ENCODE measurements at places on chromosomes 1 and 21.
A peak's percentile ranks its signal among the peaks of the same experiment; 100 is the strongest.

- no peak for DNase-seq
Observed at GRCh38 chr1:86972262-86972661, 57.8 kb downstream of the HS2ST1 start.

- DNase-seq = peak; percentile 65
Observed at GRCh38 chr1:25990702-25991395, 7.0 kb downstream of the PAFAH2 start.

- DNase-seq = no peak
Observed at GRCh38 chr1:64915381-64916274, 50.7 kb downstream of the JAK1 start.

DNA sequence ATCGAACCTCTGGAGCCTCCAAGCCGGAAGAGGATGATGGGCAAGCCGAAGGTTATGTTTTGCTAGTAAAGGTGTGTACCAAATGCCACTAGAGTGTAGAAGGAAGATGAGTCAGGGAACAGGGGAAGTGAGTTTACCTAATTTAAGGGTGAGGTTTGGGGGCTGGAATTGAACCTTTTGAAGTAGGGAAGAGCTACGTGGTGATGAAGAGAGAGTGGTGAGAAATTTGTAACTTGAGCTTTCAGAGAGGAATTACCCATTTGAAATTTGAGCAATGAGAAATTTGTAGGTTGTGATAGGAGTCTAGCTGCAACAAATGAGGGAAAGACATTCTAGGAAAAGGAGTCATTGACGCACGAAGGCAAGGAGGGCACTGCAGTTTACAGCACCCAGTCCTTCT lies 70.0 kb upstream of the TENT5C start:
- no peak for DNase-seq

GRCh38 chr1:236850077-236850979 lies 55.2 kb downstream of the MTR start:
- no peak for DNase-seq

DNA sequence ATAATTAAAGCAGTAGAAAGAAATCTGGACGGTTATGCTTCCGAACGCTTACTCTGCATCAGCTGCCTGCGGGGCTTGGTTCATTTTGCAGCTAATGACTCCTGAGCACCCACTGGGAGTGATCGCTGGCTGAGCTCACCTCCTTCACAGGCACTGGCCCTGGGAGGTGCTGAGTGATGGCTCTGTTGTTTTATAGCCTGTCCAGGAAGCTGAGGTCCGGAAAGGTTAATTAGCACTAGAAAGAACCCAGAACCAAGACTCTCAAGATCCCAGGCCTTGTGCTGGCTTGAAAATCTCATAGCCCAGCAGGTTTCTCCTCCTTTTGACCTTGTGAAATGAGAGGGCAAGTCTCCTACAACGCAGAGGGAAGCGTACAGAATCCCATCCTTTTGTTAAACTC lies 226.2 kb downstream of the AJAP1 start:
- no peak for DNase-seq

DNA sequence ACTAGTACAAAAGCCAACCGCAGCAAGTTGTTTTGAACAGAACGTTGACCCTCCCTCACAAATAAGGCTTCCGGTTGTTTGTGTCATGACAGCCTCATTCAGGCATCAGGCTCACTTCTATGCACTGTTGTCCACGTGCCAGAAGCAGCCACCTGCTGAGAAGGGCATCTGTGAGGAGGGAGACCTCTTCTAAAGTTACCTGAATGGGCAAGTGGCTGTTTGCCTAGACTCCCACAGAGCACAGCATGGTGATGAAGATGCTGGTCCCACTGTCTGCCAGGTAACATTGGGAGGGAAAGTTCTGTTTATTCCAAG lies 176.1 kb downstream of the CLIC6 start:
- no peak for DNase-seq

DNA sequence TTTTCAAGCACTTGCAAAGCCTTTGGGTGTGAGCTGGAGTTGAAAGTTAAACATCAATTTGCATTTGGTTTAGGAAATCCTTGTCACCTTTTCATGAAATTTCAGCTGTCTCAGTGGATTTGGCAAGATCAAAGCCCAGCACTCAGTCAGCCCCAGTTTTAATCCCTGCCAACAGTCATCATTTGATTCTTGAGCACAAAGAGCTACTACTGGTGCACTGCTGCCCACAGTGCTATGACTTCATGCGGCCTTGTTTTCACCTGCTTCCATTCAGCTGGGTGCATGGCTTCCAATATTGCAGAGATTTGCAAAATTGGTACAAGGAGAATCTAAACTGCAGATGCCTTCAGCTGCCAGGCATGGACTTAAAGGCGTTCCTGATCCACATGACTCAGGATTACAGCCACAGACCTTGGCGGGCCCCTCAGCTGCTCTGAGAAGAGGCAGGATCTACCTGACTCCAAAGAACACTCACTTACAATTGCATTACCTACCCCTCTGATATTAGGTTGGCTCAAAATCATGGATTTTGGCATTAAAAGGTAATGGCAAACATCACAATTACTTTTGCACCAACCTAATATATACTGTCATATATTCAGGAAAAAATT lies 259.1 kb downstream of the DSCAM start:
- no peak for DNase-seq

GRCh38 chr21:28482657-28483056 lies 510.0 kb downstream of the LTN1 start:
- no peak for DNase-seq

GRCh38 chr21:35627462-35627861 lies 432.9 kb downstream of the SETD4 start:
- no peak for DNase-seq

- no peak for DNase-seq
Observed at GRCh38 chr1:64184003-64184440, 19.4 kb upstream of the UBE2U start.

DNA sequence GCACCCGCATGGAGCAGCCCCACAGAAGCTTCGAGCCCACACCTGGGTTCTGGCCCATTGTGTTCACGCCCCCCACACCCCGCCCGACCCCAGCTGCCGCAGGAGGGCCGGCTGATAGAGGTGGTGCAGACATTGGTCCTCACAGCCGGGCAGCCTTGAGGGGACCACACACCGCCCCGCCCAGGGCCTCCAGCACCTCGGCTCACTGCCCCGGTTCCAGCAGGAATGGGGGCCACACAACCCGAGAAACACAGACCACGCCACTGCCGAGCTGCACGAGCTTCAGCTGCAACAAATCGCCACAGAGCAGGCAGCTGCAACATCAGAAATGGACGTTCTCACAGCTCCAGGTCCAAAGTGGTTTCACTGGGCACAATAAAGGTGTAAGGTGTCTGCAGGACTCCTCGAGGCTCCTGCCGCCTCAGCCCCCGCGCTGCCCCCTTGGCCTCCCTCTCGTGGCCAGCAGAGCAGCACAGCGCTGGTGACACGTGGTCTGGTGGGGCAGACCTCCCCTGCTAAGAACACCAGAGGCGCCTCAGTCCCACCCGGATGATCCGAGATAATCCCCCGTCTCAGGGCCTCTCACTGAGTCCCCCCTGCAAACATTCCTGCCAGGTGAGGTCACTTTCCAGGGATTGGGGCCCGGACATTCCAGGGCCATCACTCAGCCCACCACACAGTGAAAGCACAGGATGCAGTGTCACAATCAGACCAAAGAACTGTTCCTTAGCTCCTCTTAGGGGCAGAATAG lies 62.3 kb upstream of the ADARB1 start:
- DNase-seq = no peak

DNA sequence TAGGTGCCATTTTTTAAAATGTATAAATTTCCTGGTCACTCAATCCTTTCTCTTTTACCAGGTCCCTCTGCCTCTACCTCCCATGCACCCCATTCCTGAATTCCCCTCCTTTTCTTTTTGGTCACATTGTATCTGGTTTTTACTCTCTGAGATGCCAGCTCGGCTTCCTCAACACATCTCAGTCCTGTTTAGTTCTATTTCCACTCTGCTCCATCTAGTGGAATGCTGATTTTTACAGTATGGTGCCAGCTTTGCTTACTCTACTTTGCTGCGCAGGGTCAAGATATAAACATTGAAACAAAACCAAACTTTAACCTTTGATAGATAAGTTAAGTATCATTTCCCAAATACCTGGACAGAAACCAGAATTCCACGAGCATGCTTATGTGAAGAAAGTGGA lies 96.0 kb downstream of the ESRRG start:
- no peak for DNase-seq

- no peak for DNase-seq
Observed at GRCh38 chr1:76109404-76109803, 34.9 kb downstream of the ST6GALNAC3 start.

DNA sequence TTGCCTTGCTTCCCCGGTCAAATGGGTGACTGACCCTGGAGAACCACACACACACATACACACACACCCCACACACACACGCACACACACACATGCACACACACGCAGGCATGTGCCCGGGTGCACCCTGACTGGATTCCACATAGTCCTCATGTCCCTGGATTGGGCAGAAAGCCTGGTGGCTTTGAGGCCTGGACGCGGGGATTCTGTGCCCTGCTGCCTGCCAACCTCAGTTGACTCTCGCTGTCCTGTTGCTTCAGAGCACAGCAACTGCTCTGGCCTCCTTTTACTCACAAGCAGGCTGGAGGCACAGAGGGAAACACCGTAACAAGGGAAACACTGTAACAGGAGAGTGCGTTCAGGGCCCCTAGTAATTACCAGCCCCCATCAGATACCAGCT lies 6.4 kb downstream of the RORC start:
- DNase-seq = no peak

GRCh38 chr21:39065917-39066316 lies 117.3 kb downstream of the PSMG1 start:
- DNase-seq = peak; percentile 60

GRCh38 chr21:15366555-15366954 lies 301.8 kb upstream of the NRIP1 start:
- DNase-seq = no peak

DNA sequence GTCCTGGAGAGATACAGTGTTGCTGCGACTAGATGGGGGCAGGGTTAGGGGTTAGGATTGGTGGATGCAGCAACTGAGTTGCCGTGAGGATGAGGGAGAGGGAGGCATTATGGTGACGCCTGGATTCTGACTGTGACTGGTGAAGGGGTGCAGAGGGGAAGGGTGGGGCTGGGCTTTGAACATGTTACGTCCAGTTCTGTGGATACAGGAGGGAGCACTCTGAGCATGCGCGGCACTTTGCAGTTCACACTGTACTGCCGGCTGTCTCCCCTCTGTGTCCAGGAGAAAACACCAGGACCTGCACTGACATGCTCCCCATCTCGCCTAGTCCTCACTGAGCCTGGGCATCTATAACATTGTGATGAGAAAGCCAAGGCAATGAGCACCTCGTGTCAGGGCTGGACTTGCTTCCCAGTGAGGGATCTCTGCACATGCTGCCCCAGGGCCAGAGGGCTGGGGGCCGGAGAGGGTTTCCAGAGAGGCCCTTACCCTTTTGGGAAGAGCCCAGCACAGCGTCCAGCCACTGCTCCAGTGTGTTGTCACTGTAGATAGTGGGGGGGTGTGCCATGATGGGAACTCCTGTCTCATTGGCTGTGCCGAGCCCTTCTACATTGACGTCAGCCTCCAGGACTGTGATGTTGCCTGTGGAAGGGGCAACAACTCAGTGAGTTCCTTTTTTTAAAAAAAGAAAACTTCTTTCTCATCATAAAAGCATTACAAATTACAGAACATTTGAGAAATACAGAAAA lies 7.6 kb downstream of the FAM151A start:
- no peak for DNase-seq

GRCh38 chr1:55150880-55151588 lies 64.1 kb downstream of the USP24 start:
- DNase-seq = no peak

- DNase-seq = peak; percentile 72
Observed at GRCh38 chr1:219088778-219089557, 84.7 kb upstream of the LYPLAL1 start.

GRCh38 chr21:14284481-14284880 lies 68.5 kb downstream of the RBM11 start:
- no peak for DNase-seq

DNA sequence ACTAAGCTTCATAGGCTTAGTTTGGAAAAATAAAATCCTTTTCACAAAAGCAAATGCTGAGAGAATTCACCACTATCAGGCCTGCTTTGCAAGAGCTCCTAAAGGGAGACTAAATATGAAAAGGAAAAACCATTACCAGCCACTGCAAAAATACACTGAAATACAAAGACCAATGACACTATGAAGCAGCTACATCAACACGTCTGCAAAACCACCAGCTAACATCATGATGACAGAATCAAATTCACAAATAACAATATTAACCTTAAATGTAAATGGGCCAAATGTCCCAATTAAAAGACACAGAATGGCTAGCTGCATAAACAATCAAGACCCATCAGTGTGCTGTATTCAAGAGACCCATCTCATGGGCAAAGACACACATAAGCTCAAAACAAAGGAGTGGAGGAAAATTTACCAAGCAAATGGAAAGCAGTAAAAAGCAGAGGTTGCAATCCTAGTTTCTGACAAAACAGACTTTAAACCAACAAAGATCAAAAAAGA lies 28.8 kb downstream of the AKT3 start:
- DNase-seq = no peak

DNA sequence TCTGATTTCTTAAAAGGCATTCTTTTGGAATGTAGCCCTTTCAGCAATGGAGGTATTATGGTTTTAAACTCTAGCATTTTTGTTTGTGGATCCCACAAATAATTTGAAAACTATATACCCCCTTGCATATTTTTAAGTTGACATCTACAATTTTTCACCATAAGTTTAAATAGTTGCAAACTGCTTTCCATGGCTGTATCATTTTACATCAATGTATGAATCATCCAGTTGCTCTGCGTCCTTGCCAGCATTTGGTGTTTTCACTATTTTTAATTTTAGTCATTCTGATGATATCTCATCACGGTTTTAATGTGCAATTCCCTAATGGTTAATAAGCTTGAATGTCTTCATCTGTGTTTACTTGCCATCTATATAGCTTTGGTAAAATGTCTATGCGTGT lies 20.7 kb downstream of the DIPK1A start:
- DNase-seq = no peak

- DNase-seq = no peak
Observed at GRCh38 chr1:40977716-40978115, 1.8 kb upstream of the CTPS1 start.

DNA sequence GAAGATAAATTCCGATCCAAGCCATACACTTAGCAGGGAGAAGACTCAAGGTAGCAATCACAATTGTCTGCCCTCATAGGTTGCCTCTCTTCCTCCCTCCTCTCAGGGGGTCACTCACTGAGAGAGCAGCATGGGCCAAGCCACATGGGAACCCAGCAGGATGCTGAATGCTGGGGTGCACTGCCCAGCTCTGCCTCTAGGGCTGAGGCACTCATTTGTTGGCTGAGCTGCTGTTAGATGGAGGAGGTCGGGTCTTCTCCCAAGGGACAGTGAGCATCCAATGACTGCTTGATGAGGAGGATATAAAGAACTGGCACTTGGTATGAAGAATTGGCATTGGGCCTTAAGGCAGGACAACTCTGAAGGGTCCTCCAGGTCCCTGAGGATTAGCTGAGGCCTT lies 418.8 kb downstream of the SIPA1L2 start:
- peak; percentile 2 for DNase-seq

- DNase-seq = no peak
Observed at GRCh38 chr1:32151319-32151787, 28.1 kb upstream of the TXLNA start.

GRCh38 chr1:55526716-55527115 lies 311.6 kb upstream of the USP24 start:
- DNase-seq = no peak

- no peak for DNase-seq
Observed at GRCh38 chr21:43313939-43314405, 113.0 kb downstream of the SIK1 start.
